Effector memory CD4-positive, alpha-beta T cell (primary cell): ENCODE measurements at places on chromosomes 1 and 21.

DNA sequence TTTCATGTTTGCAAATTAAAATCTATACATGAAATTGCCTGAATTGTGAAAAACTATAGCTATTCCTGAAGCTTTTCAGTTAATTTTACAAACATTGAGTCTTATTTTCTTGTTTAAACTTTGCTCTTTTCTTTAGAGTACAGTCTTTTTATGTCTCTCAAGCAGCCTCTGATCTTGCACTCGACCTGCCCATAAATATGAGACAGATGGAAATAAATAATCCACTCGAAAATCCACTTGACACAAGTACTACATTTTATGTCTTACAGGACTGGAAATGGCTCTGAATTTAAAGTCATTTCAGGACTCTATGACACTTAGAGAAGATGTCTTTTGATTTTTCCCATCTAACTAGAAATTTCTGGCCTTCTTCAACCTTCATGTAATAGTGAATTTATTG is 283.8 kb downstream of the USP25 start:
- no peak for DNase-seq

GRCh38 chr1:3676581-3677470 is 24.5 kb downstream of the TP73 start:
- DNase-seq, result no peak

DNA sequence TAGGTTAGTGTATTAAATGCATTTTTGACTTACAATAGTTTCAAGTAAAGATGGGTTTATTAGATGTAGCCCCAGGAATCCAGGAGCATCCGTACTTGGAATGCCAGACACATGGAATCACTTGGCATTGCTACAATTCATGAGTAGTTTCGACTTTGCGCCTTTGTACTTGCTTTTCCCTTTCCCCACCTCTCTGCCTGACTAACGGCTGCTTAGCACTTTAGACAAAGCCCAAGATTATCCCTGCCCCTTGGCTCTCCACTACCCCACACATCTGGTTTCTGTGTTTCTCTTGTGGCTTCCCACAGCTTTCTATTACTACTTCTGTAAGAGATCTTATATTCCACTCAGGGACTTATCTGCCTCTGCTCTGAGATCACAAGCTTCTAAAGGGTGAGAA is 397.7 kb upstream of the POU3F1 start:
- no peak for DNase-seq

GRCh38 chr1:17140279-17140678 is 21.0 kb upstream of the PADI2 start:
- no peak for DNase-seq

DNA sequence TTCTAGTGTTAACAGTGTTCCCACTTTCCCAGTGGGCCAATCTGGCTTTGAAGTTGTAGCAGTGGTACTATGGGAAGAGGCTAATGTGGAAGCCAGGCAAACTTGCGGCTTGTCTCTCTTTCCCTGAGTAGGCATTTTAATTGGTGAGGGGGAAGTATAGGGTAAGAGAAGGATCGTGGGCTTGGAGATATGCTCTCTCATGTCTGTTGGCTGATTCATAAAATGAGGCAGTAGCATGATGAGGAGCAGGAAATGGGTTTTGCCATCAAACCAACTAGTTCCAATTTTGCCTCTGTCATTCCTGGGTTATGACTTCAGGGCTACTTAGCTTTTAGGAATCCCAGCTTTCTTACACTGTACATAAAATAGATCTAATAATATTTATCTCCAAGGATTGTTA is 12.1 kb downstream of the C8A start:
- DNase-seq, result no peak
